CD4-positive, alpha-beta memory T cell (primary cell): ENCODE measurements at places on chromosomes 2 and 18.

- H3K27ac ChIP-seq: no peak overlapping the region
- peak; percentile 83 for DNase-seq
- no peaks in the 10 kb centered on the region for H3K27me3 ChIP-seq
- H3K4me3 ChIP-seq: no peak overlapping the region
Observed at GRCh38 chr2:12856934-12857601, 140.3 kb downstream of the TRIB2 start.

GRCh38 chr2:219269362-219270054 lies 9.7 kb upstream of the DNAJB2 start:
- H3K4me1 ChIP-seq: no peaks in the 10 kb centered on the region
- no peak for DNase-seq
- no peak overlapping the region for H3K27ac ChIP-seq
- H3K27me3 ChIP-seq: no peaks in the 10 kb centered on the region

DNA sequence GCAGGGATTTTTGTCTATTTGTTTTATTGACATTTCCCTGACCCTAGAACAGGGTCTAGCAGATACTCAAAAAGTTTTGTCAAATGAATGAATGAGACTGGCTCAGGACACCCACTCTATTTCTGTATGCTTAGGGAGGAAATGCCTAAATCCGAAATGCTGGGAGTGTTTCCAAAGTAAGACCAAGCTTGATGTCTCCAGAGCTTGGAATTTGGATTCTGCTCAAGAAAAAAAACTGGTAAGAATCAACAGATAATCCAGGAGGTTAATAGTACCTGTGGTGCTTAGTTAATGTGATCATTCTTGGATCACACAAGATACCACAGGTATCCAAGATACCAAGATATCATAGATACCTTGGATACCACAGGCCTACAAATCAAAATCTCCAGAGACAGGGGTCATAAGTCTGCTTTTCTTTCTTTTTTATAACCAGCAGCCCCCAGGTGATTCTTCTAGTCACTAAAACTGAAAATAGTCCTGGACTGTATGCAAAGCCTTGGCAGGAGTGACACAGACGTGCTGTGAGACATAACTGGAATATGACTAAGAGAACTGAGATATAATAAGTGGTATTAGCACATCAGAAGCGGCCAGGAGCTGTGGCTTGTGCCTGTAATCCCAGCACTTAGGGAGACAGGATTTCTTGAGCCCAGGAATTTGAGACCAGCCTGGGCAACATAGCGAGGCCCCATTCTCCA lies 39.9 kb upstream of the SP3 start:
- DNase-seq: no peak
- no peaks in the 10 kb centered on the region for H3K27me3 ChIP-seq
- H3K27ac ChIP-seq: no peak overlapping the region
- H3K36me3 ChIP-seq: no peaks in the 10 kb centered on the region
- no peaks in the 10 kb centered on the region for H3K4me1 ChIP-seq
- no peak overlapping the region for H3K4me3 ChIP-seq

DNA sequence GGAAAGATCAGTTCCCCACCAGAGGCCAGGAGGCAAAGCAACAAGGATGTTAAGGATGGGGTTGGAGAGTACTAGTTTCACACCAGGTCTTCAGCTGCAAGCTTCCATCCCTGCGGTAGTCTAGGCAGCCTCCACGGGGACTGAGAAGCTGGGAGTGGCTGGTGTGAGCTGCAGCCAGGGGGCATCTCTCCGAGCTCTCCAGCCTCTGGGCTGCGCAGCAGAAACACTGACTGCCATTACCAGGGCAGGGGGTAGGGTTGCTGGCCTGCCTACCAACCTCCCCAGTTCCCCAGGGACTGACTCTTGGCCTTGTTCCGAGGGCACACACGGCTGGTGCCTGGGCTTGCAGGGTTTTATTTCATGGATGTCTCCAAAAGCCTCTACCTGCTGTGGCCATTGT lies 15.9 kb downstream of the GATA6 start:
- H3K27ac ChIP-seq: no peak overlapping the region
- no peaks in the 10 kb centered on the region for H3K4me1 ChIP-seq
- no peaks in the 10 kb centered on the region for H3K27me3 ChIP-seq
- H3K4me3 ChIP-seq: no peak overlapping the region
- DNase-seq: no peak

DNA sequence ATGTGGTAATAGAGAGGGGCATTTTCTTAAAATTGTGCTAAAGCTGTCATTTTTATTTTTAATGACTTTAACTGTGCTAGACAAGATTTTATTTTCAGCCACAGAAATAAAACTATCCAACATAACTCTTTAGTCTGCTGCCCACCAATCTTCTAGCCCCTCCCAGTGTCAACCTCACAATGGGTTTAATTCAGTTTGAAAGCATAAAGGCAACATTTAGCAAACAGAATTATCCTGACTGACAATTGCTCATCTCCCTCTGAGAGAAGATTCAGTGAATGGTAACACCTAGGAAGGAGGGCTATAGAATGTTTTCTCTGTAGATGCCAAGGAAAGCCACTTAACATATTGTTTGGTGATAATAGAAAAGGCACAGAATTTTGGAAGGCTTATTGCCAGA lies 5.2 kb downstream of the ERMN start:
- H3K36me3 ChIP-seq: no peaks in the 10 kb centered on the region
- no peaks in the 10 kb centered on the region for H3K4me1 ChIP-seq
- H3K4me3 ChIP-seq: no peak overlapping the region

GRCh38 chr2:96163768-96164429 lies 18.7 kb upstream of the DUSP2 start:
- H3K4me1 ChIP-seq: peaks cover 50% of the 10 kb centered on the region
- no peaks in the 10 kb centered on the region for H3K27me3 ChIP-seq
- peak overlapping the region; percentile 20 for H3K4me3 ChIP-seq
- no peaks in the 10 kb centered on the region for H3K36me3 ChIP-seq
- H3K27ac ChIP-seq: peak overlapping the region; percentile 58
